PC-3 (cell line): ENCODE measurements at places on chromosomes 3 and 15. TPM values are rescaled to one million over a fixed set of nuclear protein-coding genes. Genes with fewer than 3 reads are reported as not detected.
A peak's percentile ranks its signal among the peaks of the same experiment; 100 is the strongest.

DNA sequence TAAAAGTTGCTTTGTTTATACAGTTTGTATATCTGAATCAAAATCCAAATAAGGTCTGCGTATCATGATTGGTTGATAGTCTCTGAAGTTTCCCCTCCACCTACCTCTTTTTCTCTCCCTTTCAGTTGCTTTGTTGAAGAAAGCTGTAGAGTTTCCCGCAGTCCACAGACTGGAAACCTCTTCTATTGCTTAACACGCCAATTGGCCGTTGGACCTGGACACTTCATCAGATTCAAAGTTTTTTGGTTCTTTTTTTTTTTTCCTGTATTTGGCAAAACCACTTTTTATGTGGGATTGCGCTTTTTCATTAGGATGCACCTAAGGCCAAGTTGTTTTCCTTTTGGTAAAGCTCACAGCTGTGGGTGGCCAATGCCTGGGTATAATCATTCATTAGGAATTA lies 14.5 kb upstream of the TM4SF1 start:
- no peak for DNase-seq

DNA sequence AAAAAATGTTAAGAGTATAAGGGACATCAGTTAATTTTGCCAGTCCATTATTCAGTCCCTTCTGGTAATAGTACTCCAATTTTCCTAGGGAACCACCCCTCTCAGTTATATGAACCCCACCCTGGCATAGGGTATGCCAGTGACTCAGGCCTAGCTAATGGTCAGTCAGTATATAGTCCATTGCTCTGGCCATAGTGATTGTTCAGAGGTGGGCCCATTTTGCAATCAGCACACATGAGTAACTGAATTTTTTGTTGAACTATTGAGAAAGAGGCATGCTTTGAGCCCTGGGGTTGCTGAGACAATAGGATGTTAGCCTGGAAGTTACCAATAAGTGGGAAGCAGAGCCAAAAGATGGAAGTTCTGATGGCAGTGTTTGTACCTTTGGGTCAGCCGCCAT lies 4.1 kb downstream of the LRCH3 start:
- peak; percentile 66 for DNase-seq

GRCh38 chr3:46449755-46450552 lies 14.8 kb downstream of the LTF start:
- DNase-seq: peak; percentile 43

DNA sequence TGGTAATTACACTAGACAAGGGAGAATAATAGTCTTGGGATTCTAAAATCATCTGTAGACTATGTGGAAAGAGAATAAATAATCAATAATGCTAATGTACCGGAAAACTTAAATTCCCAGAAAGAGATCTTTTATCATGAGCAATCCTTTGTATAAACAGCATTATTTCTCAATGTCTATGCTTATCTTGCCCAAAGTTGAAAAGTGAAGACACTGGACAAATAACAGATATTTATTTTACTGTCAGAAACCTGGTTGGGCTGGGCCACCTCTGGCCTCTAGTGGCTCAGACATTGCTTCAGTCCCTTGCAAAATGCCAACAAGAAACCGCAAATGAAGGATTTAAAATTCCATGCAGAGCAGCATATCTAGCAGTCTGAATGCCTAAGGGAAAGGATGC lies 409.9 kb downstream of the FHIT start:
- peak; percentile 89 for DNase-seq

GRCh38 chr3:55571913-55572312 lies 84.8 kb upstream of the WNT5A start:
- DNase-seq: no peak

DNA sequence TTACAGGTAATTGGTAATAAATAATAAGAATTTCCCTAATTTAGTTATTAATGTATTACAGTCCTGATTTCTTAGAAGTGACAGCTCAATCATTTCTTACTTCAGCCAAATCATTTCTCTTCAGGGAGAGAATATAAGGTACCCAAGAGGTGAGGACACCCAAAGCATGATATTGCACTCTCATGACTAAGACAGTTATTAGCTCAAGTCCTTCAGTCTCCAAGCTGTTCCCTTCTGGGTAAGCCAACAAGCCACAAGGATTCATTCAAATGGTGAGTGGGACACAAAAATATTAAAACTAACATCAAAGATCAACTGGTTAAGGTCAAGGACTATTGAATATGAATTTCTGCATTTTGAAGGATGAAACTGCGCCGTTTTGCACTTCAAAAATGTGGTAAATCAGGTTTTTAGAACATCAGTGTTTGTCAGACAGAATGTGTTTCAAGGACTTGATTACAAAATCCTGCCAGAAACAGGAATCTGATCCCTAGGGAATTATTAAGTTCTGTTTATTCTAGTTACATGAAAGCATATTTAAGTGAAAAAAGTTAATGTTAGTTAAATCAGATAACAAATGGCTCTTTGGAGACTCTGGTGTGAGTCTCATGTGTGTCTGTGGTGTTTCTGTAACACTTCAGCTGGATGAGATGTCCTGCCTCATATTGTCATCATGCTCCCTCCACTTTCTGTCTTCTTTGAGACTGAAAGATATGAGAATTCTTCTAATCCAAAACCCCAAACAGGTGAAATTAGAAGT lies 101.7 kb upstream of the COL8A1 start:
- no peak for DNase-seq

GRCh38 chr15:65086680-65087111 lies 10.2 kb downstream of the KBTBD13 start:
- no peak for DNase-seq

GRCh38 chr3:105518806-105519418 lies 152.2 kb downstream of the ALCAM start:
- DNase-seq: peak; percentile 90

DNA sequence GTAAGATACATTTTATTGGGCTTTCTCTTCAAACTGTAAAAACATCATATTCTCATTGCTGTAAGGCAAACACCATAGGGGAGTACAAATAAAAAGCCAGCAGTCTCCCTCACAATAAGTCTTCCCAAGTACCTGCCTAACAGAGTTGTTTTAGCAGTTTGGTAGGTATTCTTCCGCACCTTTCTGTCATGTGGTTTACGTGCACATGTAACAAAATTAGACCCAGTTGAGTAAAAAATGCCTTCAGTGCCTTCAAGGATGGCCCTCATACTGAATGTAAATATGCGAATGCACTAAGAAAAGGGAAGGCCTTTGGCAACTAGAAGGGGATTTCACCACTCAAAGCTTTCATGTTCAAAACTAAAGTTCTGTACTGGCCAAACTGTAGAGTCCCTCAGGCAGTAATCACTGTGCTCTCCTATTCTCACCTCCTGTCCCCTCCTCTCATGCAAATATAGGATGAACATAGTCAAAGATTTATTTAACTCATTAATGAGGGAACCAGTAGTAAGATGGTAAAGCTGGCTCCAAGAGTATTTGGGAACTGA lies 26.4 kb downstream of the USP3 start:
- no peak for DNase-seq

- DNase-seq: no peak
Observed at GRCh38 chr15:96320107-96320506, 10.4 kb upstream of the NR2F2 start.

- DNase-seq: no peak
Observed at GRCh38 chr3:183500981-183501704, 54.4 kb downstream of the KLHL6 start.

DNA sequence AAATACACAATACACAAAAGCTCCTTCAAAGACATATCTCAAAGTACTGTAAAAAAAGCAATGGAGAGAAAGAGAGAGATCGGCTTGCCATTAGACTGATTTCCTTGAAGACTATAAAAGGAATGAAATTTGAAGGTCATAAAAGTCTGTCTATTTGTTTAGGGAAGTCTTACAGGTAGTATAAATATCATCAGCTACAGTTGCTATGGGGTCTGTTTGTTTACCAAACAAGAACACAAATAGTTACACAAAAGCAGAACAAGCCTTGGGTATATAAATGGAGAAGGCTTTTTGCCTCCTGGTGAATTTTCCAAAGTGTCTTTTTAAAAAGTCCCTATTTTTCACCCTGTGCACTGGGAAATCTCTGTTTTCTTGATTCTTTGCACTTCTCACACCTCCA lies 552.3 kb downstream of the FOXP1 start:
- DNase-seq: peak; percentile 36

DNA sequence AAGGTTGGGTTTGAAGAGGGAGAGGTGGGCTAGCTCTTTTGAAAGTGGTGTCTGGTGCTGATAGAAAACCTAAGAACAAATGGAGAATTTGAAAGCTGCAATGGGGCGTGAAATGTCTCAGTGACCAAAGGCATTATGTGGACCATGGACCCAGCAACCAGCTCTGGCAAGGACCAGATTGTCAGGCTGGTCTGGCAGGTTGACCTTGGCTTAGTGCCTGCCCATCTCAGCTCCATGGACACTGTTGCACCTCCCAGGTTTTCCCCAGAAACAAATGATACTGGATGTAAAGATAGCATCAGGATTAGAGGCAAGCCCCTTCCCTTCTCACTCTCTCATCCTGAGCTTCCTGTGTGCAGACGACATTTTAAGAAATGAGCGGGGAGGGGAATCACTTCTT lies 302.9 kb upstream of the LRRFIP2 start:
- DNase-seq: no peak

GRCh38 chr15:25710184-25710583 lies 152.9 kb downstream of the ATP10A start:
- peak; percentile 52 for DNase-seq

DNA sequence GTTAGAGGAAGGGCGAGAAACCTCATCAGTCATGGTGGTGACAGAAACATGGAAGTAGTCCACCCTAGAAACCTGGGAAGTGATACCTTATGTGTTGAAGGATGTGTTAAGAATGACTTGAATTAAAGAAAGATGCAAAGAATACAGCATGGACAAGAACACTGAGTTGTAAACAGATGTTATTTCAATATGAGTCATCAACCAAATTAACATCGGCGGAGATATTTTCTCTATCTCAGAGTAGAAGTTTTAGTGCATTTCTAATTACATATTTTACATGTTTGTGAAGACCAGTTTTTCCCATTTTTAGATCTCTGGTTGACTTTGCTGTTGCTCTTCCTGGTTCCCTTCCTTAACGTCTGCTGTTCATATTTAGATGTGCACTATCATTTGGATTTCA lies 268.8 kb upstream of the TBL1XR1 start:
- DNase-seq: no peak

DNA sequence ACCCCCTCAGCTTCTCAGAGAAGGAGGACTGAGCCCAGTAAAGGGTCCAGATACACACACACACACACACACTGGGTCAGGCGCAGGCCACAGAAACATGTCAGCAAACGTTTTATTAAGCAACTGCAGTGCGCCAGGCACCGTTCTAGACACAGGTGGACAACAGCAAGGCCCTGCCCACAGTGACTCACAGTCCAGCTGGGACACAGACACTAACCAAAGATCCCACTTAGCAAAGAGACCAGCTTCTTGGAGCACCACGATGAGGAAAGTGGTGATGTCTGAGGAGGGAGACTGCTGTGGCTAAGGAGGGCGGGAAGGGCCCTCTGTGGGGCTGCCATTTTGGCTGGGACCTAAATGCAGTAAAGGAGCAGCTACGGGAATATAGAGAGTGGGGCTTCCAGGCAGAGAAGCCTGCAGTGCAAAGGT lies 2.8 kb upstream of the VILL start:
- peak; percentile 11 for DNase-seq

- DNase-seq: peak; percentile 79
Observed at GRCh38 chr3:71103430-71103921, 480.1 kb downstream of the FOXP1 start.

- DNase-seq: no peak
Observed at GRCh38 chr3:73433079-73433478, 191.7 kb downstream of the PDZRN3 start.

GRCh38 chr3:151166161-151166560 lies 36.9 kb downstream of the GPR171 start:
- DNase-seq: peak; percentile 28

GRCh38 chr3:115652738-115653137 lies 29.4 kb downstream of the GAP43 start:
- no peak for DNase-seq

DNA sequence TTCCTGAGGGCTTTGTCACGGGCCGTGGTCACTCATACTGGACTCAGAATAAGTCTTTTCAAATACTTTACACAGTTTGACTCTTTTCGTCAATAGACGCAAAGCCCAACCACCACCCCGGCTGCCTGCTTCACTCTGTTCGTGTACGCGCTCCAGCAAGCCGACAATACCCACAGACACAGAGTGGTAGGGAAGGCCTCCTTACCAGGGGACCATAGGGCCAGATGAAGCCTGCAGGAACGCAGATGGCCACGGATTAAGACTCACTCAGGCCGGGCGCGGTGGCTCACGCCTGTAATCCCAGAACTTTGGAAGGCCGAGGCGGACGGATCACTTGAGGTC lies 29.7 kb downstream of the EFCAB12 start:
- DNase-seq: no peak

DNA sequence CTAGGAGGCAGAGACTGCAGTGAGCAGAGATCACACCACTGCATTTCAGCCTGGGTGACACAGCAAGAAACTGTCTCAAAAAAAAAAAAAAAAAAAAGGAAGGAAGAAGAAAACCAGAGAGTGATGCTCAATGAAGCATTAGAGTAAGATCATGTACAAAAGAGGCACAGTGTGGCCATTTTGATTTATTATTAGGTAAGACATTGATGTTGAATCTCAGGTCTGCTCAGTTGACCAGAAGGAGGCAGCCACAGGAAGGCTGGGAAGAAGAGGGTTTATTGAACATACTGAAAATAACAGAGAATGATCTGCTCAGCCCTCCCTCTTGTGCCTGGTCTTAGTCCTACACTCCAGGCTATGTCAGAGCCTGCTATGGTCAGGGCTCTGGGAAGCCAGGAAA lies 15.6 kb downstream of the LRRK1 start:
- DNase-seq: peak; percentile 16

DNA sequence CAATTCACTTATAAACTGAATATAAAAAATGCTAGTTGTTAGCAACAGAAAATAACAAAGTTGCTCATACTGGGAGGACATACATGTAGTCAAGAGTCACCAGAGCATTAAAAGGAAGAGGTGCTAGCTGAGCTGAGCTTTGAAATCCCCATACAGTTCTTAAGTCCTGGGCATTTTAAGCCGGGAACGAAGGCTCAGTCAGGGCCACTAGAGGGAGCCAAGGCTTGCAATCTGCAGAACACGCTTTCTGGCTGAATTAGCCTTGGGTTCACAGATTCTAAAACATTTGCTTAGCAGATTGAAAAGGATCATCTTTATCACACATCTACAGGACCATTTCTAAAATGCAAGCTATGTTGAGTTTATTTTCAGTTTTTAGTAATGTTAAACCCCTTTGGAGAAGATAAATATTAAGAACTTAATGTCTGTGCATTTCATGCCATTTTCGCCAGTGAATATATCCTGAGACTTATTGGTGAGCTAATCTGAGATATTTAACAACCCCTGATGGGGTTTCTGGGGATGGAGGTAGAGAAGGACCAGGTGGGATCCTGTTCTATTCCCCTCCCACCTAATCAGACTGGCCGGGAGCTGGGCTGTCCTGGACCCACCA lies 26.3 kb upstream of the MNS1 start:
- DNase-seq: peak; percentile 79

GRCh38 chr3:155423526-155424322 lies 130.2 kb upstream of the STRIT1 start:
- peak; percentile 13 for DNase-seq

GRCh38 chr3:195849322-195850074 lies 37.8 kb upstream of the MUC4 start:
- DNase-seq: peak; percentile 58

Gene AADAC
- 0.18 TPM in 1 of 2 replicates, not detected in the other for total RNA-seq

Gene THPO
- total RNA-seq: not detected in 2 replicates

Gene MUSTN1
- total RNA-seq: 0.66 and 0.69 TPM in 2 replicates

Gene IL20RB
- total RNA-seq: 0.73 and 1.2 TPM in 2 replicates

Gene HHATL
- not detected in 2 replicates for total RNA-seq

Gene PRSS50
- total RNA-seq: not detected in 2 replicates

Gene HRH1
- 5.9 and 7.5 TPM in 2 replicates for total RNA-seq

Gene FEZF2
- not detected in 2 replicates for total RNA-seq

Gene SKOR1
- 0.11 and 0.35 TPM in 2 replicates for total RNA-seq

Gene CCR8
- not detected in 2 replicates for total RNA-seq

Gene NR2F2
- total RNA-seq: 19.0 and 19.6 TPM in 2 replicates

Gene CCDC13
- 0.47 TPM in 1 of 2 replicates, not detected in the other for total RNA-seq
